ENCODE measurements at places on chromosomes 7 and 10. TPM values are rescaled to one million over a fixed set of nuclear protein-coding genes. Genes with fewer than 3 reads are reported as not detected.

ETV1 gene
- total RNA-seq, result 110 TPM

FAM25C gene
- not detected for total RNA-seq

NOBOX gene
- not detected for total RNA-seq

GRCh38 chr7:142598297-142598696 lies 151.0 kb upstream of the PRSS1 start:
- no peak for DNase-seq

DNA sequence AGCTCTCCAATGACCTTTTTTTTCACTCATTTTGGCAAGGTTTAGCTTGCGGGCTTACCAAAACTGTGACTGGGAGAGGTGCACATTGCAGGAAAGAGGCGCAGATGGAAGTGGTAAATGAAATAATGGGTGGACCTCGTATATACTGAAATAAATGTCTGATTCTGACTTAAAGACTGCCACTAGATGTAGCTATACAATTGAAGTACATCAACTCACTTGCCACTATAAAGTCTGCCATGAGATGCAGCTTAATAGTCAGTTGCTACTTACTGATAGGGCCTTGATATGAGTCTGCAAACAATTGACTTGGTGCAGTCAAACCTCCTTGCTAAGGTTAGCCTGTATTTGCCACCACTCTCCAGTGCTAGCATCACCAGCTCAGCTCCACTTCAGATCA lies 525.9 kb upstream of the MBL2 start:
- no peak for DNase-seq

DNA sequence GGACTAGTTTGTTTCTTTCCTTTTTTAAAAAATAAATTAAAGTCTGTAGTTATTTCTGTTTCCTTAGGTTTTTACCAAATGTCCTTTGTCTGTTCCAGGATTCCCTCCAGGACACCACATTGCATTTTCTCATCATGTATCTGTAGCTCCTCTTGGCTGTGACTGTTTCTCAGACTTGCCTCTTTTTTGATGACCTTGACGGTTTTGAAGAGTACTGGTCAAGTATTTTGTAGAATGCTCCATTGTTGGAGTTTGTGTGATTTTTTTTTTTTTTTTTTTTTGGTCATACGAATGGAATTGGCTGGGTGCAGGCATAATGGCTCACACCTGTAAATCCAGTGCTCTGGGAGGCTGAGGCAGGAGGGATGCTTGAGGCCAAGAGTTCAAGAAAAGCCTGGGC lies 127.1 kb upstream of the BMPER start:
- no peak for DNase-seq

GRCh38 chr7:20288036-20288435 lies 42.7 kb upstream of the ITGB8 start:
- no peak for DNase-seq

DNA sequence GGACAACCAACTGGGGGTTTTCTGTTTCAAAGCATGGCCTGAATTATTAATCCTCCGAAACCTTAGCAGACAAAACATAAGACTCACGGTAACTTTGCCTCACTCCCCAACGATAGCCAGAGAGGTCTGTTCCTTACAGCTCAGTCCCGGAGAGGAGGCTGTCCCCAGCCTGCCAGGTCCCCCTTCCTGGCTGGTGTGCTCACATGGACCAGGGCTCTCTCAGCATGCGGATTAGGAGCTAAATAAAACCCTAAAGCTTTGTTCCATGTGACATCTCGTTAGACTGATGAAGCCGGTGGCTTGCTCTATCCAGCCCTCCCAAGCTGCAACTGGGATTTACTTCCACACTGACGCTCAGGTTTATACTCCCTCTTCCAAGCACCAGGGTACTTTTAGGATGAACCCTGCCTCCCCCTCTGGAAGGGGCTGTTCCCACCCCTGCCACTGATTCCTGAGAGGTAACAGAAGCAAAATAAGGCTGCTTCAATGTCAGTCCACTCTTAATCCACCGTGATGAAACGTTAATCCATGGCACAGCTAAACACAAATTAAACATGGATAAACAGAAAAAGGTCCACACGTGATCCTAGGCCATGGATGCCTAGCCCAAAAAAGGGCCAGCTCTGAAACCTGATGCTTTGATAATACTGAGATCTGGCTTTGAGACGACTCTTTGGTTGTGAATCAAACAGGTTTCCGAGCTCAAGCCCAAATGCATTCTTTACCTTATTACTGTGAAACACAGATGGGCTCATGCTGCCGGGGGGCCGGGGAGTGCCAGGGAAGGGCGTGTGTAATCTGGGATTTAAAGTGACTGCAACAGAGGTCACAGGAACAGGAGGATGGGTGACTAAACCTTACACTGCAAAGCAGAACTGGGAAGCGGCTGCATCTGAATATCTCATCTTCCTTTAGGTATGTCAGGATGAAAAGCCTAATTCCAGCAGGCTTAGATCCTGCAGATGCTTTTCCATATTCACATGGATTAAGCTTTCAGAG lies 86.2 kb downstream of the ZRANB1 start:
- no peak for DNase-seq

GRCh38 chr10:62133618-62134017 lies 135.0 kb downstream of the RTKN2 start:
- no peak for DNase-seq

DNA sequence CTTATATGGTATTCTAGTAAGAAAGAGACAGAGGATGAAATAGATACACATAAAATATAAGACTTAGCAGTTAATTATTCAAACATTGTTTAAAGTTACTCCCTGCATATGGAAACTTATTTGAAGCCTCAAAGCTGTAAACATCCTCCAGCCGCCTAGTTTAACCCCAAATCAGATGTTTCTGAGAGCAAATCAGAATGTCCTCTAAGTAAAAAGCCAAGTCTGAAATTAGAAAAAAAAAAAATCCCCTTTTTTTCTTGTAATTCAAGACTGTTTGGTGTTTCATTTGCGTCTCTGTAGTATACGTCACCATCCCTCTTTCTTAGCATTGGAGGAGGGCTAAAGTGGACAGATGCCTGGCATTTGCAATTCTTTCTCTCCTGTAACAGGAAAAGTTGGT lies 46.4 kb downstream of the TMEM26 start:
- no peak for DNase-seq
